ENCODE measurements at places on chromosomes 12 and 14. TPM values are rescaled to one million over a fixed set of nuclear protein-coding genes. Genes with fewer than 3 reads are reported as not detected.

LTBR gene
- 24.1 TPM for total RNA-seq

DNA sequence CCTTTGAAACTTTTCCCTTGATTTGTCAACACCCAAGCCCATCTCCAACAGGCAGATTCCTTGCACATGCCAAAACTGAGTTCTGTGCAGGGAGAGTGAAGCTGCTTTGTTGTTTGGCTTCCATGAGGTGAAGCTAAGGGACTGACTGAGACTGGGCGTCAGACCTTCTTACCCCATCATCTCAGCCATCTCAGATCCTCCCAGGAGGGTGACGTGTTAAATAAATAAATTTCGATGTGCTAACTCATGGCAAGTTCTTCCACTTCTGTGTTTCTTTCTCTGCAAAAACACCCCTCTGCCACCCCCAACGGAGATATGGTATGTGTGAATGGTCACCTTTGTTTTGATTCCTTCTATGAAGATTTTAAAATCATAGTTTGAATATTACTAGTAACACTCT, 17.8 kb downstream of the UTP20 start:
- no peaks in the 10 kb centered on the region for H3K27me3 ChIP-seq
- no peak overlapping the region for H3K27ac ChIP-seq
- no peak for DNase-seq
- no peak overlapping the region for H3K4me3 ChIP-seq

IRAK4 gene
- total RNA-seq, result 5.1 TPM

DNA sequence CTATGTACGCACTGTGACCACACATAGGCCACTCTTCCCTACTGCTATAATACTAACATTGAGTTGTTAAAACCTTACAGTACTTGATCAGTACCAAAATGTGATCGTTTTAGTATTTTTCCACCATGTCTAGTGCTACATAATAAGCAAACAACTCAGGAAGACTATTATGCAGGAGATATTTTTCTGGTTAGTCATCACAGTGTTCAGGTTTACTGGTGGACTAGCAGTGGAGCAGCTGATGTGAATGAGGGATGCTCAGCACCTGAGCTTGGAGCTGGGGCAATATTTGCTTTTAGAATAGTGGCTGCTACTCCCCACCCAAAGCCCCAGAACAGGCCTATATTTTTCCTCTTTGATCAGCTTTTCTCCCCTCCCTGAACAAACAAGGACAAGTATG, 513.1 kb downstream of the KCNH5 start:
- no peaks in the 10 kb centered on the region for H3K36me3 ChIP-seq
- H3K27ac ChIP-seq, result no peak overlapping the region
- H3K4me1 ChIP-seq, result no peaks in the 10 kb centered on the region
- DNase-seq, result no peak
- no peaks in the 10 kb centered on the region for H3K27me3 ChIP-seq
- H3K4me3 ChIP-seq, result no peak overlapping the region

TAS2R20 gene
- total RNA-seq, result 0.53 TPM

DNA sequence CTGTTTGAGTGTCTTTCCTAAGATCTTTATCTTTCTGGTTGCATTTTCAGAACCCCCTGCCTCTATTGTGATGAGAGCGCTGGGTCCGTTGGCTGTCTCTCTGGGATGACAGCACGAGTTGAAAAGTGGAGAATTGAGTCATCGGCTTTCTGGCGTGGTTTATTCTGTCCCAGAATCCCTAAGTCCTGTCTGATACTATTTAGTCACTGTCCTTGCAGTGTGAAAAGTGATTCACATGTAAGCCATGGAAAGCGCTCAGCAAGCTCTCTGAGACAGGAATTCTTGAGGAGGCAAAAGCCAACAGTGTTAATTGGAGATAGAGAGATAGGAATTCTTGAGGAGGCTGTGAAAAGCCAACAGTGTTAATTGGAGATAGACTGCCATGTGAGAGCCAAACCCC, 121.7 kb downstream of the CHST11 start:
- H3K27ac ChIP-seq, result no peak overlapping the region
- no peaks in the 10 kb centered on the region for H3K4me1 ChIP-seq
- H3K27me3 ChIP-seq, result no peaks in the 10 kb centered on the region
- no peak overlapping the region for H3K4me3 ChIP-seq
- no peaks in the 10 kb centered on the region for H3K36me3 ChIP-seq

- no peak for DNase-seq
- H3K36me3 ChIP-seq, result no peaks in the 10 kb centered on the region
- no peak overlapping the region for H3K27ac ChIP-seq
- no peaks in the 10 kb centered on the region for H3K27me3 ChIP-seq
These were observed 170.7 kb downstream of the ESRRB start for GRCh38 chr14:76546426-76547221.

GRCh38 chr12:67274186-67274585, 5.0 kb downstream of the CAND1 start:
- H3K36me3 ChIP-seq, result no peaks in the 10 kb centered on the region
- H3K4me1 ChIP-seq, result peaks cover 19% of the 10 kb centered on the region
- H3K27ac ChIP-seq, result no peak overlapping the region
- DNase-seq, result no peak
- no peaks in the 10 kb centered on the region for H3K27me3 ChIP-seq

DNA sequence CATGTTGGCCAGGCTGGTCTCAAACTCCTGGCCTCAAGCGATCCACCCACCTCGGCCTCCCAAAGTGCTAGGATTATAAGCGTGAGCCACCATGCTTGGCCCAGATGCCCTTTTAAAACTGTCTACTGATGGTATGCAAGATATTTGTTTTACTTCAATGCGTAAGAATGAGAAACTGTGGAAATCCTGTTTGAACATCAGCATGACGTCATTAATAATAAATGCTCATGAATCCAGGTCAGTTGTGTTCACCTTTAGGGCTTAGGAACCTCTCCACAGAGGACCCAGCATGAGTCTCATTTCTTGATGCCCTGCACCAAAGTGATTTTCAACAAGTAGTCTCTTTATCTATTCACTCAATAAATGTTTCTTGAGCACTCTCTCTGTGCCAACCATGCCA, 34.5 kb upstream of the FOS start:
- H3K36me3 ChIP-seq, result no peaks in the 10 kb centered on the region
- peaks cover 24% of the 10 kb centered on the region for H3K4me1 ChIP-seq
- no peak overlapping the region for H3K4me3 ChIP-seq
- no peaks in the 10 kb centered on the region for H3K27me3 ChIP-seq
- DNase-seq, result no peak
- H3K27ac ChIP-seq, result no peak overlapping the region

DNA sequence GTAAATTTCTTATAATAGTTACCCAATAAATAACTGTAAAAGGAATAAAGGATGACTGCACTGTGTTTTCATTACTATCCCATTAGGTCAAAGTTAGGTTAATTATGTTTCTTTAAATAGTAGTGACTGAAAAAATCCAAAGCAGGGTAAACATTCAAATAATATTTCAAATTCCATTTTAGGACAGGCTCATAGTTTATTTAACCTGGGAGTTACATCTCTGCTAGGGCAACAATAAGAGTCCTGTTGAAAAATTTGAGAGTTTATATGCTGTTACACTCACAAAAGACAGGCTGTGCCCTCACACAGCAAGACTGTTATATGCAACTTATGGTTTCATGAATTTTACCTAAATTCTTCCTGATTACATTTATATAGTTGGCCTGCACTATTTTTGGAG, 8.0 kb downstream of the ERP27 start:
- H3K27ac ChIP-seq, result no peak overlapping the region
- no peak for DNase-seq
- H3K4me3 ChIP-seq, result no peak overlapping the region
- no peaks in the 10 kb centered on the region for H3K27me3 ChIP-seq

- peak; percentile 51 for DNase-seq
- H3K4me1 ChIP-seq, result no peaks in the 10 kb centered on the region
These were observed 55.1 kb upstream of the CMKLR1 start for GRCh38 chr12:108394196-108394595.

GRCh38 chr12:76633415-76633814, 73.8 kb upstream of the OSBPL8 start:
- peak overlapping the region; percentile 51 for H3K27ac ChIP-seq
- no peaks in the 10 kb centered on the region for H3K27me3 ChIP-seq
- no peaks in the 10 kb centered on the region for H3K36me3 ChIP-seq
- H3K4me1 ChIP-seq, result peaks cover 8% of the 10 kb centered on the region
- peak; percentile 28 for DNase-seq

GRCh38 chr12:132740652-132741051, 21.0 kb downstream of the ANKLE2 start:
- peaks cover 4% of the 10 kb centered on the region for H3K4me1 ChIP-seq
- H3K27me3 ChIP-seq, result no peaks in the 10 kb centered on the region
- peaks cover 97% of the 10 kb centered on the region for H3K36me3 ChIP-seq
- peak overlapping the region; percentile 35 for H3K27ac ChIP-seq
- no peak overlapping the region for H3K4me3 ChIP-seq
- DNase-seq, result peak; percentile 34

GRCh38 chr14:93936245-93936644, 9.1 kb downstream of the FAM181A start:
- H3K36me3 ChIP-seq, result peaks cover 82% of the 10 kb centered on the region
- peaks cover 13% of the 10 kb centered on the region for H3K4me1 ChIP-seq
- DNase-seq, result no peak
- H3K4me3 ChIP-seq, result no peak overlapping the region

- H3K27me3 ChIP-seq, result no peaks in the 10 kb centered on the region
- no peak overlapping the region for H3K27ac ChIP-seq
- peaks cover 4% of the 10 kb centered on the region for H3K4me1 ChIP-seq
- H3K36me3 ChIP-seq, result no peaks in the 10 kb centered on the region
- no peak overlapping the region for H3K4me3 ChIP-seq
These were observed 170.2 kb downstream of the ETV6 start for GRCh38 chr12:11819643-11820042.

- no peaks in the 10 kb centered on the region for H3K4me1 ChIP-seq
- H3K4me3 ChIP-seq, result no peak overlapping the region
- no peak overlapping the region for H3K27ac ChIP-seq
- no peaks in the 10 kb centered on the region for H3K27me3 ChIP-seq
These were observed 31.1 kb downstream of the APPL2 start for GRCh38 chr12:105204916-105205315.

- H3K36me3 ChIP-seq, result no peaks in the 10 kb centered on the region
- no peaks in the 10 kb centered on the region for H3K27me3 ChIP-seq
- DNase-seq, result no peak
- no peak overlapping the region for H3K4me3 ChIP-seq
- no peak overlapping the region for H3K27ac ChIP-seq
These were observed 629 bp downstream of the FAM181A start for GRCh38 chr14:93927800-93928145.

GRCh38 chr14:24432259-24433131, 2.7 kb downstream of the KHNYN start:
- H3K27me3 ChIP-seq, result no peaks in the 10 kb centered on the region
- H3K27ac ChIP-seq, result no peak overlapping the region
- peaks cover 26% of the 10 kb centered on the region for H3K4me1 ChIP-seq
- no peak for DNase-seq
- H3K36me3 ChIP-seq, result peaks cover 18% of the 10 kb centered on the region
- no peak overlapping the region for H3K4me3 ChIP-seq

DNA sequence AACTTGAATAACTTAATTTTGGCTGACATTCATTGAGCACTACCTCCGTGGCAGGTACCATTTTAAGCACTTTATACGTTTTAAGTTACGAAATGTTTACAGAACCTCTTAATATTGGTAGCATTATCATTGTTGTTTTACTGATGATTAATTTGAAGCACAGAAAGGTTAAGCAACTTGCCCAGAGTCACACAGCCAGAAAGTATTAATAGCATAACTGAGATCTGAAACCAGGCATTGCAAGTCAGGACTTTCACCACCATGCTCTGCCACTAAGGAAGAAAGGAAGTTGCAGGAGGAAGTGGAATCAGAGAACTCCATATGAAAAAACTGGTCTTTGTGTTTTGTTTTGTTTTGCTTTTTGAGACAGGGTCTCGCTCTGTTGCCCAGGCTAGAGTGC, 28.2 kb upstream of the BCAT1 start:
- no peak for DNase-seq
- H3K4me1 ChIP-seq, result no peaks in the 10 kb centered on the region
- H3K4me3 ChIP-seq, result no peak overlapping the region
- no peaks in the 10 kb centered on the region for H3K36me3 ChIP-seq
- no peaks in the 10 kb centered on the region for H3K27me3 ChIP-seq
- H3K27ac ChIP-seq, result no peak overlapping the region

MMP17 gene
- 1.2 TPM for total RNA-seq

DNA sequence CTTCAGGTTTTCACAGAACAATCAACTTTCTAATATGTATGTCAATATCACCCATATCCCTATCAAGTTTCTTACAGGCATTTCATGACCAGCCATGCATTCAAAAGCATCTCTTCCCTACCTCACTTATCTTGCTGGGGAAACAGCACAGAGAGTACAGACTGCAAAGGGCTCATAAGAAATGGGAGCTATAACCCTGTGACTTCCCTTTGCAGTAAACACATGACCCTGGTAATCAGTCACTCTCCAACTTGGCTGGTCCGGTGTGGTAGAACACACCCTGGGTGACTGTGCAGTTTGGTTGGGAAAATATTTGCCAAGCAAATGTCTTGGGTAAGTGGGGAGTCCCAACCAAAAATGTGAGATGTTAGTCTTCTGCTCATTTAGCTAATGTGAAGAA, 49.4 kb upstream of the TMCC3 start:
- no peaks in the 10 kb centered on the region for H3K27me3 ChIP-seq
- DNase-seq, result no peak
- peaks cover 5% of the 10 kb centered on the region for H3K4me1 ChIP-seq
- no peaks in the 10 kb centered on the region for H3K36me3 ChIP-seq
- no peak overlapping the region for H3K4me3 ChIP-seq

ANKRD33 gene
- not detected for total RNA-seq
